Stimulated activated CD8-positive, alpha-beta memory T cell treated with anti-CD3 and anti-CD28 coated beads, Interleukin-4, amount 100 ng/mL, for 4 hours (primary cell): ENCODE measurements at places on chromosomes 6 and 20.

- DNase-seq, result no peak
Observed at GRCh38 chr6:159934181-159934580, 34.7 kb upstream of the IGF2R start.

GRCh38 chr6:11413728-11414127, 123.8 kb upstream of the TMEM170B start:
- DNase-seq, result no peak

DNA sequence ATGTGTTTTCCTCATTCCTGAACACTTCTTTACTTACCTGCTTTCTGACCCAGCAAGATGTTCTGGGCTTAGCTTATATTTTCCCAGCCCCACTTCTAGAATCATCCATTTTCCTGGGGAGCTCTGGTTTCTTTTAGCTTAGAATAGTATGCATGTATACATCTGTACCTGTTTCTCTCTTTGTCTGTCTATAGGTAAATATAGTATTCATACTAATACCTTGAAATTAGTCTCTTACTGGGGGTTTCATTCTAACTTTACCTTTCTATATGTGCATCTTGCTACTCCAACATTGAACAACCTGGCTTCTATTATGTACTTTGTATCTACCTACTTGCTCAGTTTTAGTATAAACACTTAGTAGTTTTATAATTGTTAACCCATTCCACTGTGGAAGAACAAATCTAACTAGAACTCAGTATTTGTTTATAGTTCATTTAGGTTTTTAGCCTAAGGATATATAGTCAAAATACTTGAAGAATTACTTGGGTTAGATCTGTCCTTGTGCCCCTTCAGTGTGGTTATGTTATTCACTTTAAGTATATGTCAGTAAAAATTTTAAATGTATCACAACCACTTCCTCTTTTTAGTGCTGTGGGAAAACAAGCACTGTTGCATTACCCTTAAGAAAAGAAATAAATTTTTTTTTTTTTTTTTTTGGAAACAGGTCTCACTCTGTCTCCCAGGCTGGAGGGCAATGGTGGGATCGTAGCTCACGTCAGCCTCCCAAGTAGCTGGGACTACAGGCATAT, 54.0 kb downstream of the ASXL1 start:
- DNase-seq, result no peak

DNA sequence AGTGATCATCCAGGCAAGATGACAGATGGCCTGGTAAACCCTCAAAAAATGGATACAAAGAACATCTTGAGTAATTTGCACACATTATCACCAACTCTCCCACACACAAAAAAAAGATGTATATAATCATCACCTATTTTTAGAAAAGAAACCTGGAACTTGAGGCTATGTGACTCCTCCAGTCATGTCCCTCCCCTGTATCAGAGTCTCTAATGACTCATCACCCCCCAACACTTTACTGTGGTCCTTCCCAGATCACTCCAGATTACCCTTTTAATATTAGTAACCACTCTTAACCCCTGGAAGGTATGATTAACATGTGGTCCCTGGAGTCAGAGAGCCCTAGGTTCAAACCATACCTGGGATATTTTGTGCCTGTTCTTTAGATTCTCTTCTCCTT, 144.8 kb downstream of the ZNF217 start:
- DNase-seq, result no peak

- DNase-seq, result no peak
Observed at GRCh38 chr6:55176958-55177357, 2.6 kb downstream of the HCRTR2 start.

- no peak for DNase-seq
Observed at GRCh38 chr6:21831521-21832291, 238.2 kb downstream of the SOX4 start.

DNA sequence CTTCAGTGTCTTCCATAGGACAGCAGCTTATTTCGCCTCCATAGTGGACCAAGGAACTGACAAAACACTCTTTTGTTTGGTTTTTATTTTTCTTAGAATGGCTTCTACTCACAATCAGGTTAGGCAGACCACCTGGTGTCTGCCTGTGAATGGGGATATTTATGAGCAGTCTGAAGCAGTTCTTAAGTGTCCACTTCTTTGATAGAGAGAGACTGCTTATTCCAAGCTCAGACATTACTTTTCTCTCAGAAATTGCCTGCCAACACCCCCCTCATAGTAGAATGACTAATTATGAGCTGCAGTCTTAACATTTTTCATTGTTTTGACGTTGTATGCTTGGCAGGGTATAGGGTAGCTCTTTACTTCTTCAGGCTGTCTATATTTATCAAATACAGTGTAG, 174.7 kb downstream of the ZFAND3 start:
- no peak for DNase-seq

DNA sequence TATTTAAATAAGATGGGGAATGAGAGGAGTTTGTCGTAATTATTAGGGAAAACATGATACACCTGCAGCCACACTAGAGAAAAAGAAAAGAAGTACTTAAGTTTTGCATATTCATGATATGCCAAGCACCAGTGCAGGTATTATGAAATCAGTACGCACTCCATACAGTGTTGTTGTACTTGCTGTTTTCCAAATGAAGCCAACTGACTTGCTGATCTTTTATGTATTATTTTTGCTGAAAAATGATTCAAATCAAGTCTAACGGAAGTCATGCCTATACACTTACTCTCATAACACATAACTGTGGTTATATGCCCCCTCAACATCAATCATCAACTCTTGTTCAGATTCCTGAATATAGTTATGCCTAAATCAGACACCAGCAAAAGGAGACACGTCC, 584.9 kb upstream of the EYS start:
- no peak for DNase-seq

DNA sequence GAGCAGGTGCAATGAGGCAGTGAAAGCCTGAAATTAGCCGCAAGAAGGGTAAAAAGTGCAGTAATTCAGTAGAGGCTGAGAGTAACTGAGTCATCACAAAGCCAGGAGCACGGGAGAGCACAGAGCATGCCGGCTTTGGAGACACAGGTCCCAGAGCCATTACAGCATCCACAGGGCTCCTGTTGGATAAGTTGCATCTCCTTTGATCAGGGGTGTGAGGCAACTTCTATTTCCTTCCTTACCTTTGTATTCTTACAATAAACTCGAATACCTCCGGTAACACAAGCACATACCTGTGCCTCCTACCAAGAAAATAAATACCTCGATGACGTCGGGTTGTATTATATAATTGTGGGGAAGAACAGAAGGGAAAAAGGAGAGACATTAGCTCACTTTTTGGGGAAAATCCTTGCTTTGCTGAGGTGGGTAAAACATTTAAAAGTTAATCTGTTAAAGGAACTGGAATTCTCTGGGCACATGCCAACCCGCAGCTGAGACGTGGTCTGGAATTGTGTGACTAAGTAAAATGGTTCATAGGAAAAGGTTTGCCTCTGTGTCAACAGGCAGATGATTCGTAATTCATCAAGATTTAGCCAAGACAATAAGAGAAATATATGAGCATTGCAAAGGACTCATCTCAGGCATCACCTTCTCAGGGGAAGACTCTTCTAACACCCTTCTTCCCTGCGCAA, 360.7 kb upstream of the ZFP64 start:
- DNase-seq, result no peak

- DNase-seq, result no peak
Observed at GRCh38 chr6:57068061-57068460, 21.6 kb downstream of the KIAA1586 start.

GRCh38 chr6:122431780-122432179, 32.3 kb downstream of the HSF2 start:
- DNase-seq, result no peak

DNA sequence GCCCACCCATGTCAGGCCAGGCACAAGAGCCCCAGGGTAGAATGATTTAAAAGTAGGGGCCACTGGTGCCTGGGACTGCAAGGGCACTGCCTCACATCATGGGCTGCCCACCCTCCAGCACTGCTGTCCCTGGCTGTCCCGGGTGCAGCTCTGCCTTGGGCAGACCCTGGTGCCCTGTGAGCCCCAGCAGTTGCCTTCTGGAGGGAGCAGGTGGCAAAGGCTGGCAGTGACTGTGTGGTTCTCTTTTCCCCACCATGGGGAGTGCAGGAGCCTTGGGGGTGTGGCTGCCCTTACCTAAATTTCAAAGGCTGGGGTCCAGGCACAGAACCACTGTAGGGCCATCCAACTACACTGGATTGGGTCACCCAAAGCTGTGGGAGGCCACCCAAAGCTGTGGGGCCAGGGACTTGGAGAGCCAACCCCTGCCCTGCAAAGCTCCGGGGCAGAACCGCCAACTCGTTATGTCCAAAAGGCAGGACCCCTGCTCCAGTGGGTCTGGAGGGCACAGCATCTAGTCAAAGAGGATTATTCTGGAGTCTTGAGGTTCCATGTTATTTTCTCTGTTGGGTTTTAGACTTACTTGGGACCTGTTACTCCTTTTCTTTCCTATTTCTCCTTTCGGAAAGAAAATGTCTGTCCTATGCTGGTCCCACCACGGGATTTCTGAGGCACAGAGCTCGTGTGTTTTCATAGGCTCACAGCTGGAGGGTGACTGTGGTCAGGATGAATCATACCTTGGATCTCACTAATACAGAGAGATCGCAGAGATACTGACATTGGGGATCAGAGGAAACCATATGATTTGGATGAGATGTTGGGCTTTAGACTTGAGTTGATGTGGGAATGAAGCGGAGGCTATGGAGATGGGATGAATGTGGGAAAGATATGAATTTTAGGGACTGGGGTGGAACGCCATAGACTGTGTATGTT, 65.3 kb downstream of the RAMACL start:
- DNase-seq, result no peak

- DNase-seq, result no peak
Observed at GRCh38 chr6:153150371-153150751, 19.3 kb upstream of the RGS17 start.

GRCh38 chr20:8152183-8152582, 20.1 kb downstream of the PLCB1 start:
- DNase-seq, result no peak

GRCh38 chr6:104633125-104633524, 226.6 kb downstream of the HACE1 start:
- DNase-seq, result no peak

DNA sequence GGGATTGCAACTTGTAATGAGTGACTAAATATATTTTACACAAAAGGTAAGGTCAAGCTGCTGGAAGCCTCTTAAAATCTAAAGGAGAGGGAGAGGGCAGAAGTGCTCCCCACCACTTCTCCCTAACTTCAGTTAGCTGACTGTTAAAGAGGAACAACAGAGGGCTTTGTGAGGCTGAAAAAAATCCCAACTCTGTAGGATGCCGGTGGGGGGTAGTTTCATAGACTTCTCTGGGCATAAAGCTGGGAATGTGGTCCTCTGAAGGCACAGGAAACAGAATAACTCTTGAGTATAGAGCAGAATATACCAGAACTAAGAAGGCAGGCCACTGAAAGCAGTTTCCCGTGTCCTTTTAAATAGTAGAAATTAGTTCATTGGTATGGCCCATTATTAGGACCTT, 71.6 kb downstream of the KIF6 start:
- no peak for DNase-seq

DNA sequence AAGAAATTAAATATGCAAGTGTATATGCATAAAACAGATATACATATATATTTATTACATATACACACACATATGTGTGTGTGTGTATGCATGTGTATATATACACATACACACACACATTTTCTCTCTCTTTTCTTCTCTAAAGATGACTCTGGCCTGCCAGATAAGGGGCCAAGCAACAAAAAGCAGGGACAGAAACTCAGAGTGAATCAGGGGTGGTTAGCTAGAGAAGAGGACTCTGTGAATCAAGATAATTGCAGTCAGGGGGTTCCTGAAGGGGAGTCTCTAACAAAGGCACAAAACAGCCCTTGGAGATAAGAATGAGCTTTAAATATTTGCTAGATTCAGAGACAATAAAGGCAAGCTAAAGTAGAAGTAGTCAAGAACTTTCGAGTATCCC, 650.5 kb downstream of the UTRN start:
- no peak for DNase-seq

GRCh38 chr6:128111096-128111495, 210.2 kb upstream of the THEMIS start:
- DNase-seq, result no peak

DNA sequence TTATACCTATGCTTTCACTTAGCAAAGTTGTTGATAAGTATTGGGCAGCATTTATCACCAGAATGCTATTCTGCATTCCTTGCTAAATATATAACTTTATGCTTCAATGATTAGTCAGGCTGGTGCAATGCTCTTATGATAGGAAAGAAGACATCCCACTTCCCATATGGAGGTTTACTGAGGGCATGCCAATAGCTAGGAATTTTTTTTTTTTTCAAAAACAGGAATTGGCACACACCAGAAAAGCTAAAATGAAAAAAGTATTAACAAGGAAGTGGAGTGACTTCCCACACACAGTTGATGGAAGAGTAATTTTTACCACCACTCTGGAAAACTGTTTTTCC, 90.8 kb downstream of the FRK start:
- no peak for DNase-seq

DNA sequence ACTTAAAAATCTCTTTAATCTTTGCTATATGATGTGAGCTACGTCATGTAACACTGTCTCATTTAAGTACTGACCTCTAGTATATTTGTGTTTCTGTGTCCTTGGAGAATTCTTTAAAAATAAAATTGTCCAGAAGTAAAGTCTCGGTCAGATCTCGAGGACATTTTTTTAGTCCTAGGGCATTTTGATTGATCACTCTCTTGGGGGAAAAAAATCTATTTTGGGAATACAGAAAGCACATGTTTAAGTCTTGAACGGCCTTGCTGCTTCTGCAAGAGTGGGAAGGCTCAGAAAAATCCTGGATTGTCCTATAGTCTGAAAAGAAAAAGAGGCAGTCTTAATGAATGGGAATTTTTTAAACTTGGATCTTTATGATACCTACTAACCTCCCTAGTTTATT, 234.3 kb downstream of the UTRN start:
- no peak for DNase-seq

GRCh38 chr6:148313488-148313887, 29.1 kb upstream of the SASH1 start:
- DNase-seq, result no peak

DNA sequence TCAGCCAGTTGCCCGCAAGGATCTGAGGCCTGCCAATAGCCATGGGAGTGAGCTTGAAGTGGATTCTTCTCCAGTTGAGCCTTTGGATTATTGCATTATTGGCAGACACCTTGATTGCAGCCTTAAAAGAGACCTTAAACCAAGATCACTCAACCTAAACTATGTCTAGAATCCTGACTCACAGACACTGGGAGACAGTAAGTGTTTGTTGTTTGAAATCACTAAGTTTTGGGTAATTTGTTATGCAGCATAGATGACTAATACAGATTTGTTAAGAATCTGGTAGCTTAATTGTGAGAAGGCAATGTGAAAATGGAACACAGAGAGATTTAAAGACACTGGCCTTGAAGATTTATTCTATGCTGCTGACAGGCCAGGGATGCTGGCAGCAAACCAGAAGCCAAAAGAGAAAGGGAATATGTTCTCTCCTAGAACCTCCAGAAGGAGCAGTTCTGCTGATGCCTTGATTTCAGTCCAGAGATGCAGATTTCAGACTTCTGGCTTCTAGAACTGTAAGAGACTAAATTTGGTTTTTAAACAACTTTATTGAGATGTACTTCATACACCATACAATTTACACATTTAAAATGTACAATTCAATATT, 17.6 kb downstream of the SIRPD start:
- DNase-seq, result no peak
